ENCODE measurements at places on chromosomes 6 and 20.

DNA sequence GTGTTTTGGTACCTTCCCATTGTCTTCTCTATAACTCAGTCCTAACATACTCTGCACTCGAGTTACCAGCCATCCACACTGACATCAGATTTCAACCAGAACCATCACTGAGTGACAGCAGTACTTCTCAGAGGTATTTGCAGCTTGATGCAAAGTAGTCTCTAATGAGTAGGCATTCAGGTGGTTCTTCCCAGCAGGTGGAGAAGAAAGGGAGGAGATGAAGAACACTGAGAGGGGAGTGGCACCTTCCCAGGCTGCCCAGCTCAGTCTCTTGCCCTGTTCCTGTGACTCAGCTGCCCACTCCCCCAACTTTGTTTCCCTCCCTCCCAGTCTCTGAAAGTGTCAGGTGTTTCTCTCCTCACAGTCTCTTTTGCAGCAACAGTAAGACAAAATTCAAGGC, 38.7 kb upstream of the SMIM28 start:
- no peak for DNase-seq

- DNase-seq = no peak
These were observed 48.5 kb upstream of the CCN2 start for GRCh38 chr6:131999545-132000146.

DNA sequence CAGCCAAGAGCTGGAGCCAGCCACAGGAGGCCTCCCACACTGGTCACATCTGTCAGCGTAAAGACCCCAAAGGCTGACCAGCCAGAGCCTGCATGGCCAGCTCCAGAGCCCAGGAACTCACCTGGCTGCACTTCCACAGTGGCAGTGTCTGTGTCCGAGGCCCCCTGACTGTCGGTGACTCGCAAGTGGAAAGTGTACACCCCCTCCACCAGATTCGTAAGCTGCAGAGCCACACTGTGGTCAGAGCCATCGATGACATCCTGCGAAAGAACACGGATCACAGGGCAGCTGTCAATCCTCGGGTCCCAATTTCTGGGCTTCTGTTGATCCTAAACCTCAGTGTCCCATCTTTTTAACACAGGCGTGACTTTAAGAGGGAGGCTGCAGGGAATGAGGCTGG, 69.3 kb downstream of the ALDH5A1 start:
- no peak for DNase-seq

DNA sequence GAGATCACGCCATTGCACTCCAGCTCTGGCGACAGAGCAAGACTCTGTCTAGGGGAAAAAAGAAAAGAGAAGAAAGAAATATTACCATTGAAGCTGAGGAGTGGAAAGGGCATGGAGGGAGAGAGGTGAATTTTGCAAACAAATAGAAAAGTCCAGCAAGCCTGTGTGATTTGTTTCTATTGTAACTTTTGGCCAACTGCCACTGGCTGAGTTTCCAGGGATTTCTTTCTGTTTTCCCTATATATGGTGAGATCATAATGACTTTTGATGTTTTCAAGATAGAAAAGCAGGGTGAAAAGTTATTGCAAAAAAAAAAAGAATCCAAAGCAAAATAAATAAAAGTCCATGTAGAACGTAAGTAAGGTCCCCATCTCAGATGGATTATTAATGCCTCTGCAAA, 184.2 kb upstream of the RALGAPA2 start:
- no peak for DNase-seq

DNA sequence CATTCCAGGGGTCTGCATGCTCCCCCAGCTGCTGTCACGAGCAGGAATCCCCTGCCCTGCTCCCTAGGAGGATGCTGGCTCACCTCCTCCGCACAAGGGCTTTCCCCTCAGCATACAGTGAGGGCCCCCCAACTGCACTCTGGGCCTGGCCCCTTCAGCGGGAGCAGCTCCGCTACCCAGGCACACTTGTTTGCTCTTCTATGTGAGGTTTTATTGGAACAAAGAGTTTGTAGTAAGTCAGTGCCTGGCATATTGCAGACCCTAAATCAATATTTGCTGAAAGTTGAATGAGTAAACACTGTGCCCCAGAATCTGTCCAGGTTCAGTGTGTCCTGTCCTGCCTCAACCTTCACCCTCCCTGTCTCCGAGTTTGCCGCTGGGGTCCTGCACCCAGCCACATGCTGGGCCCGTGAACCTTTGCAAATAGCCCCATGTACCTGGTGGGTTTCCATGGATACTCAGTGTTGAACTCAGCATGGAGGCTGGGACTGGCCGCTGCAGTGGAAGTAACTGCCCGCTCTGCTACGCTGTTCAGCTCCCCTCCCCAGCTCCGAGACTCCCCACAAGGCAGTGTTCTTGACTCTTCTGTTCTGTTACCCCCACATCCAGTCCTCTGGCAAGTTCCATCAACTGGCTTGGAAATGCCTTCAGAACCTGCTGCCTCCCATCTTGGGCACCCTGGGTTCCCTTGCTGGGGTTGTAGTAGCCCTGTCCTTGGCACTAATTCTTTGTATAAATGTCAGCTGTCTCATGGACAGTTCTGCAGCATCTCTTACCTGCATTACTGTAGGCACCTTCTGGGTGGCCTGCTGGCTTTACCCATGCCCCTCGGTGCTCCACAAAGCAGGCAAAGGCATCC, 15.7 kb downstream of the SLC22A1 start:
- no peak for DNase-seq

- no peak for DNase-seq
These were observed 48.1 kb downstream of the MCUR1 start for GRCh38 chr6:13766201-13766634.

- DNase-seq = no peak
These were observed 1.7 kb downstream of the SLC4A11 start for GRCh38 chr20:3237011-3237957.

DNA sequence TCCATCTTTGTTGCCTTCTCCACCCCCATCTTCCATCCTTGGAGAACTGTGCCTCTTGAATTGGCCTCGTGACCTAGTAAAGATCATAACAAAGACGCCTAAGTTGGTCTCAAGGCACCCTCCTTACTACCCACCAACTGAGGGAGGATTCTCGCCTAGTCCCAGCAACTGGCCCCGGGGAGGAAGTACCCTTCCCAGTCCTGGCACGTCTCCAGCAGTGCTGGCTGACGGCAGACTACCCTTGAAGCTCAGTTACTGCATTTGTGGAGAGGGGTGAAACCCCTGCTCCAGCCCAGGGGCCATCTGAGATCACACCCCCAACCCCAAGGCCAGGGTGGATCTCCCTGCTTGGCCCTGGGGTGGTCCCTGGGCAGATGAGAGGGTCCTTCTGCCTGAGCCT, 2.1 kb upstream of the OSBPL2 start:
- DNase-seq = no peak

- no peak for DNase-seq
These were observed 19.4 kb downstream of the ERGIC3 start for GRCh38 chr20:35561268-35561667.

DNA sequence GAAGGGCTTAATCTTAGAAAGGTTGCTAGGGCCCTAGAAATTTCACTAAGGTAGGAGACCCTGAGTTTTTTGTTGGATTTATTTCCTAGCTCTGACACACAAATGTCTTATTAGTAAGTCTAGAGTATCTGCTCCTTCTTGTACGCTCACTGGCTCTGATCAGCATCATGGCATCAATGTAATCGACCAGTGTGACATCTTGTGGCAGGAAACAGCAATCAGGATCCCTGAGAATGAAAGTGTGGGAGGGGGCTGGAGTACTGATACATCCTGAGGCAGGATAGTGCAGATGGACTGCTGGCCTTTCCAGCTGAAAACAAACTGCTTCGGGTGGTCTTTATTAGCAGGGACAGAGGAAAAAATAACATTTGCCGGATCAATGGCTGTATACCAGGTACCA, 10.0 kb upstream of the CST7 start:
- DNase-seq = no peak

- DNase-seq = no peak
These were observed 35.3 kb downstream of the YTHDF1 start for GRCh38 chr20:63180569-63181185.

GRCh38 chr6:136613477-136613876, 63.3 kb upstream of the MAP7 start:
- DNase-seq = no peak

GRCh38 chr6:34414999-34415858, 10.6 kb downstream of the RPS10 start:
- DNase-seq = no peak

DNA sequence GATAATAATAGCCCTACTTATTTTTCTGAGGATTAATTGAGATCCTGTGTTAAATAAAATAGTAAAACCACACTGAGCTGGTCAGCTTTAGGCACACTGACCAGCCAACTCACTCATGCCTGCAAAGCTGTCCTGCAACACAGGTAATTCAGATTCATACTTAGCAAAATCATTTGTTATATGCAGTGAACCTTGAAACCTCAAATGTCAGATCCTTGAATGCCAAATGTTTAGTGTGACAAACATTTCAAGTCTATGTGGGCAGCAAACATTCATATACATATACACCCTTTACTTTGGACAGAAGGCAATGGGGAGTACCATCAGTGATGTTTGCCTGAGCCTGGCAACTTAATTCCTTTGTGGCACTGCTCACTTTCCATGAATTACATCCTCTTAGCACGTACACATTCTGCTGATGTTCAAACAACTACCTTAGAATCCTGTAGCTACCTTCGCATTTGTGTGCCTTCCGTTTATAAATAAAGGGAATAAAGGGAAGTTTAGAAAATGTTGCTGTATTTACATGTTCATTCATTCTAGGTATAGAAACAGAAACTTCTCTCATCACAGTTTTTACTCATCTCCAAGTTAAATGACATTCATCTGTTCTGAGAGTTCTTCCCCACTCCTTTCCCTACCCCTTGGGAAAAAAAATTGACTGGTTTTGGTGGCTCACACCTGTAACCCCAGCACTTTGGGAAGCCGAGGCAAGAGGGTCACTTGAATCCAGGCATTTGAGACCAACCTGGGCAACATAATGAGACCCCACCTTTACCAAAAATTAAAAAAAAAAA, 140.8 kb downstream of the ZFAND3 start:
- DNase-seq = no peak

- no peak for DNase-seq
These were observed 58.2 kb upstream of the SYNDIG1 start for GRCh38 chr20:24411003-24411833.

DNA sequence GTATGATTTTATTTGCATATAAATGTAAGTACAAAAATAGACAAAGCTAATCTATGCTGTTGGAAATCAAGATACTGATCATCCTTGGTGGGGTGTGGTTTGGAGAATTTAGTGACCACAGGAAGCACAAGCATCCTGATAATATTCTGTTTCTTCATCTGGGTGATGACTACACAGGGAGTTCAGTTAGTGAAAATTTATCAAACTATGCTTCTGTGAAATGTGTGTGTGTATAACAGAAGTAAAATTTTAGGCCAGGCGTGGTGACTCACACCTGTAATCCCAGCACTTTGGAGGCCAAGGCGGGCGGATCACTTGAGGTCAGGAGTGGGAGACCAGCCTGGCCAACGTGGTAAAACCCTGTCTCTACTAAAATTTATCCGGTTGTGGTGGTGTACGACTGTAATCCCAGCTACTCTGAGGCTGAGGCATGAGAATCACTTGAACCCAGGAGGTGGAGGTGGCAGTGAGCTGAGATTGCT, 20.6 kb downstream of the ENPP3 start:
- DNase-seq = no peak

DNA sequence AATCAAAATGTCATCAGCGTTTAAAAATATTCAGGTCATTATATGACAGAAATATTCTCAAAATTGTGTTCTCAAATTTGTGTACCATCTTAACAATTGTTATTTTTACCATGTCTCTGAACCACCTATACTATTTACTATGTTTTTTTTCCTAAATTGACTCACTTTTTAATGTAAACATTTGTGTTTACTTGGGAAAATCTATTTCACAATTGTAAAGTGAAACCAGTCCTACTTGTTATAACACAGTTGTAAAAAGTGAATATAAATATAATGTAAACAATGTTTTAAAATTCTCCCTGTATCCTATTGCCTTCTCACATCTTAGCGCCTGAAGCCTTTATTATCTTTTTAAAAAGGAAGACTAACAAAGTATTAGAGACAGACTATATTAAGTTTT, 83.5 kb downstream of the ADGRG6 start:
- no peak for DNase-seq

GRCh38 chr6:102300350-102300749, 906.8 kb downstream of the GRIK2 start:
- DNase-seq = no peak

DNA sequence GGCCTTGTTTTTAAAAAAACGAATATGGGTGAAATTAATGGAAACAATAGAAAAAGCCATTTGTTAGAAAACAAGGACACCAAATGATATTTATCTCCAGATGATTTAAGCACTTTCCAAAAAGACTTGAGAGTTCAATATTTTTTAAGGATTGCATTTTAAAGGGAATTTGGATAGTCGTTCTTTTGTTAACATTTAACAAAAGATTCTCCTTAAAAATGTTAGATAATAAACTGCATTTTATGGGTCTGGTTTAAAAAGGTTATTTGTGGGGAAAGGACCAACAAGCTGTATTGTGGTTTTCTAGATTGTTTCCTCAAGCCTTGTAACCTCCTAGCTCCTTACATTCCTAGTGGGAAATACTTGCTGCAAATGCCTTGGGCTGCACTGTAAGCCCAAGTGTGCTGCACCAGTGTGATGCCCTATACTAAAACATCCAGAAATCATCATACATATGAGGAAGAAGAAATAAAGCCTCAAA, 1.5 kb upstream of the PHIP start:
- no peak for DNase-seq

- no peak for DNase-seq
These were observed 52.7 kb downstream of the ADGRF1 start for GRCh38 chr6:46989398-46989797.

DNA sequence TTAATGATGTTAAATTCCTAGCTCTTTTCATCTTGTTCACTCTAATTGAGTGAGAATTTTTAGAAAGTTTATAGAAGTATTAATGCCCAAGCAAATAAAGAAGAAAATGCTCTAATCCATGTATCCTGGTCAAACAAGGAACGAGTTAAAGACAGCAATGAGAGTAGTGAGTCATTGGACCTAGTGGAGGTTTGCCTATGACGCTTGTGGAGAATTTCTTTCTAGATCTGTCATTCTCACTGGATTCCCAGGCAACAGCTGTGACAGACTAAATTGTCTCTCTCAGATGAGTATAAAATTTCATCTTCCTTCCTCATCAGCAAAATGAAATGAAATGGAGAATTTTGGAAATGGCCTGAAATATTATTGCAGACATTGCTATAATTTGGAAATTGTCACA, 127.9 kb downstream of the COL19A1 start:
- DNase-seq = no peak

All from activated CD8-positive, alpha-beta memory T cell treated with anti-CD3 and anti-CD28 coated beads for 1 hour (primary cell).